Activated T-helper 2 cell treated with anti-CD3 and anti-CD28 coated beads, Interferon-gamma antibody, Interleukin-2, Interleukin-4, amounts not matched to agents 10 μg/mL and 5 μg/mL and 100 μg/mL, durations not matched to agents 14 hours and 24 hours and 36 hours (primary cell): ENCODE measurements at places on chromosomes 2 and 18. TPM values are rescaled to one million over a fixed set of nuclear protein-coding genes. Genes with fewer than 3 reads are reported as not detected.

DNA sequence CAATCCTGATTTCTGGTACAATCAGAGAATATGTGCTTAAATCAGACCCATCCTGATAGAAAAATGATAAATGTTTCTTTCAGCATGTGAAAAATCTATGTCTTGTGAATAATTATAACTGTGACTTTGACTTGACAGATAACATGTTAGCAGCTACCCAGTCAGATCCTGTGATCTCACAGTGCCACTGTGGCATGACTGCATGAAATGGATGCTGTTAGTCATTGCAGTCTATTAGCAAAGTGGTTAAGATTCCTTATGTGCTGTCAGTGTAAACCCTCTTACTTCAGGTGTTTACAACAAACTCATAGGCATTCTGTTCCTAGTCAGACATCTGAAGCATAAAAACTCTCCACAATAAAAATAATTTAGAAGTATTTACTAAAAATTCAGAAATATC, 244.6 kb upstream of the RND3 start:
- no peak for DNase-seq
- H3K27ac ChIP-seq: no peak overlapping the region
- no peaks in the 10 kb centered on the region for H3K4me1 ChIP-seq
- no peaks in the 10 kb centered on the region for H3K27me3 ChIP-seq
- no peaks in the 10 kb centered on the region for H3K36me3 ChIP-seq

DNA sequence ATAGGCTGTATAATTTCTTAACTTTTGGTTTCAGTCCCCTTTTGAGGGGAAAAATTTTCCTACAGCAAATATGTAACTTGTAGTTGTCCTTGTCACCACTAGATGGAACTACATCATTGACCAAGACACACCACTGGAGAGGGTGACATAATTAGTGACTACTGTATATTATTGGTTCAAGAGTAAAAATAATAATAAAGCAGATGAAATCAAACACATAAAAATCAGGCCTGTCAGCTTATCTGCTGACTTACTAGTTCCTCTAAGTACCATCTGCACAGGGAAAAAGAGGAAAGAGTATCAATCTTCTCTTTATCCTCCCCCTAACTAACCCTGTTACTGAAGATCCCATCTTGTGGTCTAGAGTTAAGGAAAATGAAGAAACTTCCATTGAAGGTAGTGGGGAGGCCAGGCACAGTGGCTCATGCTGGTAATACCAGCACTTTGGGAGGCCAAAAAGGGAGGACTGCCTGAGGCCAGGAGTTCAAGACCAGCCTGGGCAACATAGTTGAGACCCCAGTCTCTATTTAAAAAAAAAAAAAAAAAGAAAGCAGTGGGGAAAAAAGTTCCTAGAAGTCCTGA, 29.6 kb upstream of the ENOSF1 start:
- DNase-seq: no peak
- H3K27ac ChIP-seq: no peak overlapping the region
- peaks cover 5% of the 10 kb centered on the region for H3K4me1 ChIP-seq
- H3K36me3 ChIP-seq: peaks cover 54% of the 10 kb centered on the region
- no peak overlapping the region for H3K4me3 ChIP-seq

DNA sequence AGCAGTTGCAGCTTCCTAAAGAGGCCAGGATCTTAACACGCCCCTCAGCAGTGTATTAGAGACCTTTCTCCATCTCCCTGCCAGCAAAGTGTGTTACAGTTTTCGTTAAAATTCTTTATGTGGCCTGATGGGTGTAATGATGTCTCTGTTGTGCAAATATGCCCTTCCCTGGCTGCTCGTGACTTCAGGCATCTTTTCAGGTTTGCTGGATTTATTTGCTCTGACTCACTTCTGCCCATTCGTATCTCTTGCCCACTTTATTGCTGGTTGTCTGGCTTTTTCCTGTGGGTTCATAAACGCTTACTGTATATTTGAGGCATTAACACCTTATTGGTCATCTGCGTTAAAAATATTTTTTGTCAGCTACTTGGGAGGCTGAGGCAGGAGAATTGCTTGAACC, 134.5 kb downstream of the ASB1 start:
- no peak overlapping the region for H3K4me3 ChIP-seq
- DNase-seq: no peak
- H3K36me3 ChIP-seq: no peaks in the 10 kb centered on the region
- no peaks in the 10 kb centered on the region for H3K27me3 ChIP-seq
- no peak overlapping the region for H3K27ac ChIP-seq
- H3K4me1 ChIP-seq: no peaks in the 10 kb centered on the region

Gene EFHD1
- total RNA-seq: 0.16 and 0.48 TPM in 2 replicates

DNA sequence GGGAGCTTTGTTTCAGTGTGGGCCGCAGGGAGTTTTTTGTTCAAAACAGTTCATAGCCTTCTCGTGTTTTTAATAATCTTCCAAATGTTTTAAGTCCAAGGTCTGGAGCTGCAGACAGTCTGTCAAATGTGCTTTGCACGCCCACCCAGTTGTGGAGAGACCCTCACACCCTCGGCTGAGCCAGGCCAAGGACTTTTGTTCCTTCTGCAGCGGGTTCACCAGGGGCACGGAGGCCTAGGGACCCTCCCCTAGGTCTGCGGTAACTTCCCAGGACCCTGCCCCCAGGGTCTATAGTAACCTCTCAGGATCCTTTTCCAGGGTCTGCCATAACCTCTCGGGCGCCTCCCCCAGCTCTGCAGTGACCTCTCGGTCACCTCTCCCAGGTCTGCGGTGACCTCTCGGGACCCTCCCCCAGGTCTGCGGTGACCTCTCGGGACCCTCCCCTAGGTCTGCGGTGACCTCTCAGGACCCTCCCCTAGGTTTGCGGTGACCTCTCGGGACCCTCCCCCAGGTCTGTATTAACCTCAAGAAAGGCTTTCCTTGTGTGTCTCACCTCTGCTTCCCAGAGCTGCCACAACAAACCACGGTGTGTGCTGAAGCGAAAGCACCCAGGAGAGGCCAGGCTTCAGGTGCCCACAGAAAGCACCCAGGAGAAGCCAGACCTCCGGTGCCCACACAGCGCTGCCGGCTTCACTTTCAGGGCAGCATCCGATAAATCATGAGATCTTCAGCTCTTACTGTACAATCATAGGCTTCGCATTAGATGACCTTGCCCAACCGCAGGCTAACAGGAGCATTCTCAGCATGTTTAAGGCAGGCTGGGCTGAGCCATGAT, 301.9 kb upstream of the SALL3 start:
- H3K27ac ChIP-seq: no peak overlapping the region
- H3K36me3 ChIP-seq: no peaks in the 10 kb centered on the region
- no peaks in the 10 kb centered on the region for H3K27me3 ChIP-seq
- H3K4me1 ChIP-seq: no peaks in the 10 kb centered on the region
- H3K4me3 ChIP-seq: no peak overlapping the region
